HFF-Myc (cell line): ENCODE measurements at places on chromosomes 7 and 10.
A peak's percentile ranks its signal among the peaks of the same experiment; 100 is the strongest.

GRCh38 chr10:20745556-20746375 is 151.3 kb downstream of the NEBL start:
- DNase-seq, result no peak

- DNase-seq, result no peak
Measured at GRCh38 chr7:99195867-99196266, 12.0 kb downstream of the KPNA7 start.

DNA sequence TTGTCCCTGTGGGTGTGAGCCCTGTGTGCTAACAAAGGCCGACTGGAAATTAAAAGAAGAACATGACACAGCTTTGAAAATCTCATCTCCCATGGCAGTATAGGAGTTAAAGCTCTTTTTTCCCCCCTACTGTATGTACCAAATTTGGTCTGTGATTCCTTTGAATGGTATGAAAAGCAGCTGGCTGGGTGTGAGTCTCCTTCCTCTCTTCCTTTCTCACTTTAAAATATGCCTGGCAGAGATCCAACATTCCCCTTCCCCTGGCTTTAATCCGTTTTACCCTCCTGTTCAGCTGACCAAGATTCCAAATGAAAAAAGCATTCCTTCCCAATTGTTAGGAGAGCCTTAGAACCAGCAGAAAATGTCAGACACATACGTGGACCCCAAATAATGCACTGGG is 225.0 kb upstream of the CELF2 start:
- DNase-seq, result peak; percentile 75

- DNase-seq, result no peak
Measured at GRCh38 chr7:28328146-28328545, 84.2 kb upstream of the CREB5 start.

DNA sequence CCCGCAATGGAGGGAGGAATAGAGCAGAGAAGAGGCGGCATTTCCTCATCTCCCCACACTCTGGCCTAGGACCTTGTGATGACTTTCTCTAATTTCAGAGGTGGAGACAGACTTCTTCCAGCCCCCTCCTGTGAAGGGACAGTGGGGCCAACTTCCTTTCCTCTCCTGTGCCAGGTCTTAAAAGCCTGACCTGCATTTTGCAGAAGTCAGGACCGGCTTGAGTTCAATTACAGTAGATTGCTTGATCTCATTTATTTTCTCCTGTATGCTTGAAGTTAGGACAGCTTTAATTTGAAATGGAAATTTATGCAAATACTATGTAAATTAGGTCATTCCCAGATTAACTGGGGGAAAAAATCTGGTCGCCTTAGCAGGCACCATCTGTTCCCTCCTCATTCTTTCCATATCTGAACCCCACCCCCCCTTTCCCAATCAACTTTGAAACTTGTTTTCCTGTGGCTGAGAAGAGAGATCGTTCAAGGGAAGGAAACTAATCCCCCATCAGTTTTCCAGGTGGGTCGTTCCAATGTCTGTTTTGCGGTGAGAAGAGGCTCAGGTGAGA is 57.1 kb downstream of the SYPL1 start:
- no peak for DNase-seq

DNA sequence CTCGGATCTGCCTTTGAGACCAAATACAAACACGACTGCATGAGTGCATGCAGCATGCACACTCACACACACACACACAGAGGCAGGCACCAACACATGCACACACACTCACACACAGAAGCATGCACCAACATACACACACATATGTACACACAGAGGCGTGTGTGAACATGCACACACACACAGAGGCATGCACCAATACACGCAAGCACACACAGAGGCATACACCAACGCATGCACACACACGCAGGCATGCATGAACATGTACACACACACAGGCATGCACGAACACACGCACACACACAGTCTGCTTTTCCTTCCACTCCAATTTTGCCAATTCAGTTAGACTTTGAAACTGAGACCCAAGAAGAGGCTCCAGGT is 67.3 kb upstream of the COL13A1 start:
- DNase-seq, result no peak

DNA sequence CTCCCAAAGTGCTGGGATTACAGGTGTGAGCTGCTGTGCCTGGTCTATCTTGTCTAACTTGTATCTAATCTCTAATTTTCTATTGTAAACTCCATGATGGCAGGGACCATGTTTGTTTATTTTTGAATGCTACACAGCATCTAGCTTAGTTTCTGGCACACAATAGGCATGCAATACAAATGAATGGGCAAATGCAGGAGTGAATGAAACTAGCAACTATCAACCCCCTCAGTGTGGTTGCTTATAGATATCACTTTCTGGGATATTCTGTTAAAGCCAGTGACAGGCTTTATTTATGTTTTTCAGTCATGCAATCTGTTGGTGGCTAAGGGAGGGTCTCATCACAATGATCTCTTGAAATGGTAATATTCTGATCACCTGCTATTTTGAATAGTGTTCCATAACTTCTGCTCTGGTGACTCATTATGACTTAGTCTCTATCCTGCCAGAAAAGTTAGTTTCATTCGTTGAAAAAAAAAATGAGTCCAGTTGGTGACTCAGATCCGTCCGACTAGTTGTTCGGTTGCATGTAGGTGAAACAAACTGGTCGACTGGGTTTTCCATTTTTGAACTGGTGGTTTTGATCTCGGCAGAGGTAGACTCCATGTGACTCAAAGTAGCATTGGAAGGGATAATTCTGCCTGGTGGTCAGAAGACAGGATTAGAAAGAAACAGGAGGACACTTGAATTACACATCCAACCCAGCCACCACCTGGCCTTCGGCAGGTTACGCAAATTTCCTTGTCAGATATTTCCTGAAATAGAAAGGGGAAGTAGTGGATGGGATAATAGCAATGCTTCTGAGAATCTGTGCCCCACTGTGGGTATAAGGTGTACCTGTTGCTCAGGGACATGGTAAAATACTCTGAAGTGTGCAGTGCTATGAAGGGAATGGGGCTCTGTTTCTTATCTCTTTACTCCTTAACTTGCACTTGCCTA is 76.8 kb downstream of the GATA3 start:
- DNase-seq, result no peak

GRCh38 chr7:76244781-76245391 is 43.2 kb downstream of the SRRM3 start:
- DNase-seq, result no peak

DNA sequence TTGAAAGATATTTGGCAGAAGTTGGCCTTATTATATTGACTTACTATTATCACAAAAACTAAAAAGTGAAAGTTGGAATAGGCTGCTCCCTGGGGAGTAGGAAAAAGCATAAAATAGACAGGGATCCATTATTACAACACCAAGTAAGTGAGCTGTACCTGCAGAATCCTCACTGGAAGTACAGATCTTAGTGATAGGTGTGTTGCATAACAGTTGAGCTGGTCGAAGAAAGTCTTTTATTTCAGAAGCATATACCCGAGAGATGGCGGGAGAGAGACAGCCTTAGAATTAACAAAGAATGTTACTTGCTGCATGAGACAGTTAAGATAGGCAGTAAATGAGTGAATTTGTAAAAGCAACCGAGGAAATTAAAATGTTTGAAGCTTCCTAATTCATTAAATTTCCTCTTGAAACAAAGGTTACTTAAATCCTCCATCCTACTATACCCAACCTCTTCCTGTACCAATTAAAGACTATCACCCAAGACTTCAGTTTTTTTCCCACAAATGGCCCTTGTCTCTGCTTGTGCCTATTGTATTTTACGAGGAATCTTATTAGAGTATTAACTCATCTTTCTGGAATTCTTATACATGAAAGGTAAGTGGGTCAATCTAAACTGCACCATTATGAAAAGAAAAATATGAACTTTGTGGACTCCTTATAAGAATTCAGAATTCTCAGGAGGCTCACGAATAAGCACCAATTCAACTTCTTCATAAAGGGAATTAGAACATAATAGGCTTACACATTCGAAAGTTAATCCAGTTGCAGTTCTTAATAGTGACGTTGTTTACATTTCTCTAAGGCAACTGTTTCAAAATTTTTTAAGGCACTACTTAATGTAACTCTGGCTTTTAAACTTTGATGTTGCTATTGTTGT is 56.2 kb downstream of the CREM start:
- no peak for DNase-seq

DNA sequence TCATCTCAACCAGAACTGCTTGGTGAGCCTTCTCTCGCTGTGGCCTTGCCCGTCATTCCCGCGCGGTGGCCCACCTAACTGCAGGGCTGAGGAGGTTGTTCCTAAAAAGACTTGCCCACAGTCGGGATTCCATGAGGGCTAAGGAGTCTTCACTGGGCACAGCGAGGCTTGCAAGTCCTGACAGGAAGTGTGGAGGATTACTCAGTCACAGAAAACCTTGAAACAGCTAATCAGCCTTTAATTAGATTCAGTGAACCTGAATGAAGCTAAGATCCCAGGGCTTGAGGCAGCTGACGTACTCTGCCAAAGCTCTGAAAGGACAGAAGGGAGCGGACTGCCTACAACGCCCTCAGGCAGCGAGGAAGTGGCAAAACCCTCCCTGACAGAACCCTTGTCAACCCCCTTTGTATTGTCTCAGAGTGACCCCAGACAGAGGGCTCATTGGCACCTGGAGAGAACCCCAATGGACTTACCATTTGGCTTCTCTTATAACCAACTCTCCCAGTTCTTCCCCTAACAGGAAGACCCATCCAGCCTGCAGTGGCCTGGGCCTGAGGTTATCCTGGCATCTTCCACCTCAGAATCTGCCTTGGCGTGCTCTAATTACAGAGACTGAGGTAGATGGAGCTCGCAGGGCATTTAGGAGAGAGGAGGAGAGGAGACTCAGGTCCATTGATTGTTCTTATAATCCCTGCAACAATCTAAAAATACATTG is 2.5 kb upstream of the LAMB4 start:
- DNase-seq, result no peak

GRCh38 chr10:79379512-79380124 is 32.3 kb downstream of the PPIF start:
- no peak for DNase-seq

DNA sequence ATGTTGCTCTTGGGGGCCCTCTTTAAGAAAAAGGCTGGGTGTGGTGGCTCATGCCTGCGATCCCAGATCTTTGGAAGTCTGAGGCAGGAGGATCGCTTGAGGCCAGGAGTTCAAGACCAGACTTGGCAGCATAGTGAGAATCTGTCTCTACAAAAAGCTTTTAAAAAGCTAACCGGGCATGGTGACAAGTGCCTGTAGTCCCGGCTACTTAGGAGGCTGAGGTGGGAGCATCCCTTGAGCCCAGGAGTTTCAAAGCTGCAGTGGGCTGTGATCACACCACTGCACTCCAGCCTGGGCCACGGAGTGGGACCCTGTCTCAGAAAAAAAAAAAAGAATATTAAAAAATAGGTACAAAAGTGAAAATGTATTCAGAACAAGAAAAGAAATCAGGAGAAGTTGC is 38.1 kb upstream of the SLC39A12 start:
- DNase-seq, result no peak

DNA sequence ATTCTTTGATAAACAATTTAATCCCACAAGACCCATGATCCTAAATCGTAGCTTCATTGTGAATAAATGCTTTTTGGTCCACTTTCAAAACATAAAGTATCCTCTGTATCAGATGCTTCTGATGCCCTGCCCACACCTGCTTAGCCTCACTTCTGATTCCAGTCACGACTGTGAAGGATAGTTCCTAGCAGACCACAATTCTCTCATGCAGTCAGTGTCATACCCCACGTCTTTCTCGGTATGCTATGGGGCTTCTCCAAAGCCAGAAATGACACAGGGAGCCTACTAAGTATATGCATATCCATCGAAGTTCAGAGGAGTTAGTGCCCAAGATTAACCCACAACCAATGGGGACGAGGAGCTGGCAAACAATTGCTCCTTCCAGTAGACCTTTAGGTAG is 27.6 kb upstream of the CTNNA3 start:
- DNase-seq, result no peak

- DNase-seq, result peak; percentile 33
Measured at GRCh38 chr7:81956520-81956919, 186.7 kb upstream of the HGF start.

DNA sequence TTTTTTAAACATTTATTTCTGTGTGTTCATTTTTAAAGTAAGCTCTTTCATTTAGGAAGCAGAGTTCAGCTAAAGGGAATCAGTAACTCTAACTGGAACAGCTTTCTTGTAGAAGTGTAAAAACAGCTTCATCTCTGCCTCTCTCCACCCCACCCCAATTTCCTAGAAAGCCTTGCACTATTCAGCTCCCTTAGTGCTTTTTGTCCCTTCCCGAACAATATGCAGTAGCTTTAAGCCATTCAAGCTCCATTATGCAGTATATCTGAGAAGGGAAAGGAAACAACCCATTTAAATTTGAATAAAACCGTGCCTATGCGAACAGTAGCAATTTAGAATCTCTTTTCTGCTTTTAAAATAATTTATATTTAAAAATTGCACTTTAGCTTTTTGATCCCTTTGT is 134.5 kb downstream of the TRIL start:
- no peak for DNase-seq

- DNase-seq, result no peak
Measured at GRCh38 chr10:106614293-106614692, 550.2 kb downstream of the SORCS1 start.

- DNase-seq, result no peak
Measured at GRCh38 chr10:129046962-129047361, 420.1 kb upstream of the MGMT start.

DNA sequence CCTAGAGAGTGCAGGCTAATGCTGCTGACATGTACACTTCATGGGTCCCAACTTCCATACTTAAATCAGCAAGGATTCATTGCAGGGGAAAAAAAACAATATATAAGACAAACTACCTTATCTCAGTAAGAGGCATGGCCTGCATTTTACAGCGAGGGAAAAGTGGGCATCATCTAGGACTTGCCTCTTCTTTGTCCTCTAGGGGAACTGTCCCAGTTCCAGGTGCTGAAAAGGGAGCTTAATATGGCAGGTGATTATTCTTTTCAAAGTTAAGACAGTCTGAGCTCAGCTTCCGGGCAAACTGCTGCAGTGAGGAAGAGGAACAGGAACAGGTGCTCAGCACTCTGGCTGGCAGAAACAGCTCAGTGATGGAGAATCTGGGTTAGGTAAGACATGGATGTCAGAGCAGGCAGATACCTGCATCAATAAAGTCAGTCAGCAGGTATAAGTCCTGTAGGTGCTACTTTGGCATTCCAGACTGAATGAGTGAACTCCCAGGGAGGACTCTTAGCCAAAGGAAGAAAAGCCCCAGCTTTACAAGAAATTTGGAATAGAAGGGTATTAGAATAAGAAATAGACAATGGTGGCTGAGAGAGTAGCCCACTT is 147.2 kb downstream of the TMEM178B start:
- no peak for DNase-seq

DNA sequence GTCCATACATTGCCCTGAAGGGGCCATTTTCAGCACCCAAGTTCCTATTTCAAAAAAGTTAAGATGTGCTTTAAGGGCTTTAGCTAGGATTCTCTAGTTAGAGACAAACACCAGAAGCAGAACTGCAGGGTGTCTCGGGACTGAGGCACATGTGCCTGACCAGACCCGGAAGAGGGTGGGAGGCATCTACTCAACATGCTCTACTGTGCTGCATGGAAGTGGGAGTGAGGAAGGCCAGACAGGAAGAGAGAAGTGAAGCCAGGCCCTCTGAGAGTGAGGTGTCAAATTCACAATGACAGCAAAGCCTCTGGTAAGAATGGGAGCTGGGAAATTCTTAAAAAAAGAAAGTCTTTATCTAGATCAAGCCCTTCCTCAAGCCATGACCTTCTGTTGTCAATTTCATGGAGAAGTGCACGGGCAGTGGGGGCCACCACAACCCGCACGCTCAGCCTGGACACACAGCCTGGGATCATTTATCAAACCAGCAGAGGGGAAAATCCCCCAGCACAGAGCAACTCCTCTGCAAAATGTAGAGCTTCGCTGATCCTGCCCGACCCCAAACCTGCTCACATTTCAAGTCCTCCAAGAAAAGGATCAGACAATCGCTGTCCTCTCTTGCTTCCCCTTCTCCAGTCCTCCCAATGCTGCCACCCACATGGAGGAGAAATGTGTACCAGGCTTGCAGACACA is 38.7 kb downstream of the PLXNA4 start:
- no peak for DNase-seq

- DNase-seq, result peak; percentile 24
Measured at GRCh38 chr7:152336754-152337368, 98.9 kb downstream of the KMT2C start.
